ENCODE measurements at places on chromosomes 16 and 17. TPM values are rescaled to one million over a fixed set of nuclear protein-coding genes. Genes with fewer than 3 reads are reported as not detected.

The FAM20A gene
- not detected for total RNA-seq

The KRT24 gene
- not detected for total RNA-seq

The MFSD11 gene
- total RNA-seq = 29.4 TPM

The ABCA8 gene
- total RNA-seq = not detected

The KCTD19 gene
- not detected for total RNA-seq

The PHOSPHO1 gene
- total RNA-seq = not detected

The NHLRC4 gene
- 0.55 TPM for total RNA-seq

The GLP2R gene
- not detected for total RNA-seq

The SLC16A11 gene
- 1.1 TPM for total RNA-seq

The BRIP1 gene
- 1.0 TPM for total RNA-seq

The CDK3 gene
- 3.9 TPM for total RNA-seq

The FBXW10B gene
- total RNA-seq = 0.45 TPM

The TRAP1 gene
- total RNA-seq = 68.0 TPM

The ARL17A gene
- total RNA-seq = 16.5 TPM

The ZKSCAN2 gene
- 10.2 TPM for total RNA-seq

The TSR3 gene
- total RNA-seq = 21.4 TPM

The ABCC3 gene
- total RNA-seq = not detected

The TNP2 gene
- total RNA-seq = not detected

DNA sequence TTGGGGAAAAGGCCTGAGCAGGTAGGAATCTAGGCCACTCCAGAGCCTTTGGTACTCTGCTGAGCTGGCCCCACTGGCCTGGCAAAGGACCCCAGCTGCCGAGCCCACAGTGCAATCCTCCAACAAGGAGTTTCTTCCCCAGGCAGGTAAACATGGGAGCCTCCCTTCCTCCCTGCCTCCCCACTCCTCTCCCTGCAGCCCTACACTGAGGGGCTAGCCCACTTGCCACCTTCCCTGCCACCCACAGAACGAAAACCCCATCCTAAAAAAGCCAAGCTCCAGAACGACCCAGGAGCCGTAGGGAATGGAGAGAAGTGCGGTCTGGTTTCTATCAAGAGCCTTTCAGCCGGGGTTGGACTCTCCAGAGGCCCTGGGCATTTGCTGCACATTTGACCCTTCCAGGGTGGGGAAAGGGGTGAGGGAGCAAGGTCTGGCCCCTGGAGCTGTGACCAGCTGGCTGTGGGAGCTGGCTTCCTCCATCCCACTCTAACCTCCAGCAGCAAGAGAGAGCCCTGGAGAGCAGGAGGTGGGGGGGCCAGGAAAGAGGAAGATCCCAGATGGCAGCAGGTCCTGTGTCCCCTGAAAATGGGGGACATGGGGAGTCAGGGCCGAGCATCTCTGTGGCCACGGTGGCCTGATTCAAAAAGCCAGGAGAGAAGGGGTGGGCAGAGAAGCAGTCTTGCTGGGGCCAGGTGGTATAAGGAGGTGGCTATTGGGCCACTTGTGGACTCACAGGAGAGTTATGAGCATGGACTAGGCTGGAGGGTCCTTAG is 1.3 kb downstream of the HID1 start:
- H3K36me3 ChIP-seq = no peaks in the 10 kb centered on the region
- H3K27me3 ChIP-seq = peaks cover 4% of the 10 kb centered on the region
- DNase-seq = no peak
- no peak overlapping the region for H3K27ac ChIP-seq

GRCh38 chr17:80393961-80394360 is 21.0 kb upstream of the ENDOV start:
- H3K27me3 ChIP-seq = no peaks in the 10 kb centered on the region
- peaks cover 5% of the 10 kb centered on the region for H3K4me1 ChIP-seq
- peaks cover 69% of the 10 kb centered on the region for H3K36me3 ChIP-seq
- H3K27ac ChIP-seq = no peak overlapping the region

- no peak for DNase-seq
- H3K4me1 ChIP-seq = peaks cover 57% of the 10 kb centered on the region
- H3K4me3 ChIP-seq = no peak overlapping the region
- no peak overlapping the region for H3K27ac ChIP-seq
- H3K27me3 ChIP-seq = no peaks in the 10 kb centered on the region
Measured at GRCh38 chr17:73823684-73824083, 179.4 kb upstream of the SDK2 start.

GRCh38 chr17:75847614-75848522 is 3.7 kb upstream of the UNC13D start:
- no peak for DNase-seq
- no peak overlapping the region for H3K4me3 ChIP-seq
- H3K4me1 ChIP-seq = peaks cover 47% of the 10 kb centered on the region
- no peaks in the 10 kb centered on the region for H3K27me3 ChIP-seq

DNA sequence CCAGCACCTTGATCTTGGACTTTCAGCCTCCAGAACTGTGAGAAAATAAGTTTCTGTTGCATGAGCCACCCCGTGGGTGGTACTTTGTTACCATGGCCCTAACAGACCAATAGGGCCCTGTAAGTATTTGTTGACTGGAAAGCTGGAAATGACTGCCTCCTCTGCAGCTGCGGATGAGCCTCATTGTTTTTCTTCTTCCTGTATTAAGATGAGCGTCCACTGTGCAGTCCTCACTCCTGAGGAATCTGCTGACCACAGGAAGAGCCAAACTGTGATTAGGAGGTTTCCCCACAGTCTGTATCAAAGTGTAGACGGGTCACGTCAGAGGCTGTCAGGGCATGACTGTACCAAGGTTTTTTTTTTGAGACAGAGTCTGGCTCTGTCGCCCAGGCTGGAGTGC is 12.2 kb upstream of the AKTIP start:
- no peak overlapping the region for H3K4me3 ChIP-seq
- no peaks in the 10 kb centered on the region for H3K36me3 ChIP-seq
- H3K27ac ChIP-seq = no peak overlapping the region
- no peak for DNase-seq
- no peaks in the 10 kb centered on the region for H3K27me3 ChIP-seq

DNA sequence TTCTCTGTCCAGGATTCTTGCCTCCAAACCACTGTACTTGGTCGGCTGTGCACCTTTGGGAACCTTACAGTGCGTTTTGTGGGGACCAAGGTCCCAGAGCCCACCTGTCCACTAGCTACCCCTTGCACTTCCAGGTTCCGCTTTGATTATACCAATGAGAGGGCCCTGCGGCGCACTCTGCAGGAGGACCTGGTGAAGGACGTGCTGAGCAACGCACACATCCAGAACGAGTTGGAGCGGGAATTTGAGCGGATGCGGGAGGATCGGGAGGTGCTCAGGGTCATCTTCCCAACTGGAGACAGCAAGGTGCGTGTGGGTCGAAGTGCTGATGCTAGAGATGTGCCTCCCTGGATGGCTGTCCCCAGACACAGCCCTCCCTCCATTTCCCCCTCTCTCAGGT is 18.8 kb downstream of the POLR2A start:
- DNase-seq = peak; percentile 21
- no peaks in the 10 kb centered on the region for H3K27me3 ChIP-seq
- H3K36me3 ChIP-seq = peaks cover 96% of the 10 kb centered on the region
- H3K27ac ChIP-seq = no peak overlapping the region

- H3K4me1 ChIP-seq = no peaks in the 10 kb centered on the region
- no peak overlapping the region for H3K4me3 ChIP-seq
- H3K36me3 ChIP-seq = peaks cover 59% of the 10 kb centered on the region
- no peaks in the 10 kb centered on the region for H3K27me3 ChIP-seq
Measured at GRCh38 chr16:22333457-22333994, 36.3 kb downstream of the POLR3E start.

DNA sequence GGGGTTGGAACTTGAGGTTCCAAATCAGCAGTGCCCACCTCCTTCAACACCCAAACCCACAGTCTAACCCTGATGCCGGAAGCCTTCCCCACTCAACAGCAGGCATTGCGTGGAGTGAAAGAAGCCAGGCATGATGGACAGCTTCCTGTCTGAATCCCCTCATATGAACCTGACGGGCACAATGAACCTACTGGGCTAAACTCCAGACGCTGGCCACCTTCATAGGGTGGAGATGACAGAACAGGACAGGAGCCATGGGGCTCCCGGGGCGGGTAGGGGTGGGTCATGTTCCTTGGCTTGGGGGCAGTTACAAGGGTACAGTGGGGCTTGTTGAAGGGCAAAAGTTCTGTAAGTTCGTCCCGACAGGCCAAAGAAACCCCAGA is 460 bp upstream of the HSBP1 start:
- no peaks in the 10 kb centered on the region for H3K27me3 ChIP-seq
- peak overlapping the region; percentile 86 for H3K4me3 ChIP-seq
- peaks cover 22% of the 10 kb centered on the region for H3K36me3 ChIP-seq
- no peak overlapping the region for H3K27ac ChIP-seq
- DNase-seq = no peak

DNA sequence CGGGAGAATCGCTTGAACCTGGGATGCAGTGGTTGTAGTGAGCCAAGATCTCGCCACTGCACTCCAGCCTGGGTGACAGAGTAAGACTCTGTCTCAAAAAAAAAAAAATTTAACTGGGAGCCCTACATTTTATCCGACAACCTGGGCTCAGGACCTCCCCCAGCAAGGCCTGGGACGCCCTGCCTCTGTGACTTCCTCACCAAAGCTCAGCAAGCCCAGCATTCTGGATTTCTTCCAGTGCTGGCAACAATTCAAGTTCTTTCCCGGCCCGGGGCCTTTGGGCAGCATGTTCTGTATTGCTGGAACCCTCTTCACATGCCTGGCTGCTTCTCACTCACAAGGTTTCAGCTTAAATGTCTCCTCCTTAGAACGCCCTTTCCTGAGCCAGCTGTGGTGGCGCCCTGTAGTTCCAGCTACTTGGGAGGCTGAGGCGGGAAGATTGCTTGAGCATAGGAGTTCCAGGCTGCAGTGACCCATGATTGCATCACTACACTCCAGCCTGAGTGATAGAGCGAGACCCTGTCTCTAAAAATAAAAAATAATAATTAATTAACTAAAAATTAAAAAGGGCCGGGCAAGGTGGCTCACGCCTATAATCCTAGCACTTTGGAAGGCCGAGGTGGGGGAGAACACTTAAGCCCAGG is 15.9 kb upstream of the MEIOB start:
- no peak overlapping the region for H3K4me3 ChIP-seq
- no peaks in the 10 kb centered on the region for H3K4me1 ChIP-seq

GRCh38 chr16:68086860-68087268 is 1.7 kb downstream of the NFATC3 start:
- peaks cover 40% of the 10 kb centered on the region for H3K4me1 ChIP-seq
- no peak for DNase-seq
- no peaks in the 10 kb centered on the region for H3K36me3 ChIP-seq
- peak overlapping the region; percentile 11 for H3K27ac ChIP-seq
- no peaks in the 10 kb centered on the region for H3K27me3 ChIP-seq
- peak overlapping the region; percentile 93 for H3K4me3 ChIP-seq

- H3K27me3 ChIP-seq = no peaks in the 10 kb centered on the region
- no peak overlapping the region for H3K4me3 ChIP-seq
- no peak overlapping the region for H3K27ac ChIP-seq
- no peak for DNase-seq
- H3K36me3 ChIP-seq = no peaks in the 10 kb centered on the region
Measured at GRCh38 chr16:86975445-86975844, 341.7 kb downstream of the C16orf95 start.

DNA sequence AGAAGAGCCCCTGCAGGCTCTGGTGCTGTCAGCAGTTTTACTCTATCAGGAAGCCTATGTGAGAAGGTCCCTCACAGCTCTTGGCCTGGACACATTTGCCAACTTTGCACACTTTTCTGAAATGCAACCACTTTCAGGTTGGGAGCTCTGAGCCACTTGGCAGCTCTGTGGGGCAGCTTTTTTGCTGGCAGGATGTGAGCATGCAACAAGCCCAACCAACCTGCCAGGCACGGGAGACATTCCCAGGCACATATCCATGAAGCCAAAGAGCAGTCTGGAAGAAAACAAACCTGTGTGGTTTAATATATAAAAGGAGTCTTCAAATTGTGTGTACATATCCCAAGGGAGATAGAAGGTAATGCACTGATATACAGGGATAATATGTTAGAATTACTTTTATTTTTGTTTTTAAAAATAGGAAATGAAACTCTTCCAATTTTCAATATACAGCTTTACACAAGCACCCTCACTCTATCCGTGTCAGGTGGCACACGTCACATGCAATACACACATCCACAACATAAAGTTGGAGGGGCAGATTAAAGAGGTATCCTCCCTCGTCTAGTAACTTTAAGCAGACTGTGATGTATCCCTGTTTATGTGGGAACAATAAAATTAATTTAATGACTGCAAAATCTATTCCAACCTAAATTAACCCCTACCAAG is 57.4 kb upstream of the COX10 start:
- no peak for DNase-seq
- H3K36me3 ChIP-seq = no peaks in the 10 kb centered on the region
- H3K27ac ChIP-seq = no peak overlapping the region
- no peaks in the 10 kb centered on the region for H3K4me1 ChIP-seq
- H3K4me3 ChIP-seq = no peak overlapping the region

GRCh38 chr16:87229230-87230188 is 87.7 kb downstream of the C16orf95 start:
- H3K36me3 ChIP-seq = no peaks in the 10 kb centered on the region
- H3K27me3 ChIP-seq = no peaks in the 10 kb centered on the region
- H3K4me3 ChIP-seq = no peak overlapping the region
- H3K4me1 ChIP-seq = no peaks in the 10 kb centered on the region
- H3K27ac ChIP-seq = no peak overlapping the region

- peaks cover 66% of the 10 kb centered on the region for H3K36me3 ChIP-seq
- H3K27ac ChIP-seq = no peak overlapping the region
- H3K4me3 ChIP-seq = no peak overlapping the region
- no peaks in the 10 kb centered on the region for H3K27me3 ChIP-seq
- DNase-seq = no peak
Measured at GRCh38 chr17:65544672-65545071, 16.8 kb downstream of the AXIN2 start.

- H3K4me3 ChIP-seq = no peak overlapping the region
- H3K27ac ChIP-seq = no peak overlapping the region
- no peak for DNase-seq
Measured at GRCh38 chr17:13884347-13884746, 185.0 kb upstream of the COX10 start.

DNA sequence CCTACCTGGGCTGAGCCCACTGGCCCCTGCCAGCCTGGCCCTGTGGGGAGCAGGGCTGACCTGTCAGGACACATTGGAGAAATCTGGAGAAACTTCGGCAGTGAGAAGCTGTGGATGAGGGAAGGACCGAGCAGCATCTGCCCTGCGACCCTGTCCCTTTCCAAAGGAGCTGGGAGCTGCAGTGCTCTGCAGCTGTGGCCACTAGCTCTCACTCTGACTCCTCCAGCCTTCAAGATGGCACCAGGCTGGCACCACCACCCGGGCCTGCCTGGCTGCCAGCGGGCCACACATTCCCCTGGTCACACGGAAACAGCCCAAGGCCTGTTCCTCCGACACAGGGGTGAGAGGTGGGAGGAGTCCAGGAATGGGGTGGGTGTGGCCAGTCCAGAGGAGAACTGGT is 30.1 kb downstream of the CD300LG start:
- DNase-seq = no peak
- peaks cover 3% of the 10 kb centered on the region for H3K27me3 ChIP-seq
- H3K36me3 ChIP-seq = no peaks in the 10 kb centered on the region
- H3K4me1 ChIP-seq = peaks cover 8% of the 10 kb centered on the region
